Stimulated activated naive CD4-positive, alpha-beta T cell (primary cell): ENCODE measurements at places on chromosomes 6 and 20.
A peak's percentile ranks its signal among the peaks of the same experiment; 100 is the strongest.

GRCh38 chr20:21356386-21356785 is 40.9 kb downstream of the NKX2-4 start:
- no peak for DNase-seq

DNA sequence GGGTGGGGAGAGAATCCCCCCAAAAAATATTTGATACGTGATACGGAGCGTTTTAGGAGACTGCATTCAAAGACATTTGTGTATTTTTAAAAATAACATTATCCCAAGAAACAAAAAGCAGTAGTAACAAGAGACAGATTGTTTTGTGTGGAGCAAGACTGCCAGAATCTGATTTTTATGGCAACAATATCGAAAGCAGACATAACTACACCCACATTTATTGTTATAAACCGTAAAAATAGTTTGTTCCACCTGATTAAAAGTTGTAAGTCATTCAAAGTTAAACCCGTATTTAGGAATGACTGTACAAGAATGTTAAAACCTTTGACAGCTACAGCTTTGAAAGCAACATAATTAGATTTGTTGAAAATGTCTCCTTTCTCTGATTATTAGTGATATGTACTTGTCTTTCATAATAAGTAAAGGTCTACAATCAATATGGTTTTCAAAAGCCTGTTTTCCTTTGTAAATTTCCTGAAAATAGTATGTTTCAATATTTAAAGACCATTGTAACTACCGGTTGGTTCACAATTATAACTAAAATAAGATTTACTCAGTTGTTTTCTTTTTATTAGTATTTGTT is 2.7 kb downstream of the EYA4 start:
- DNase-seq: no peak

DNA sequence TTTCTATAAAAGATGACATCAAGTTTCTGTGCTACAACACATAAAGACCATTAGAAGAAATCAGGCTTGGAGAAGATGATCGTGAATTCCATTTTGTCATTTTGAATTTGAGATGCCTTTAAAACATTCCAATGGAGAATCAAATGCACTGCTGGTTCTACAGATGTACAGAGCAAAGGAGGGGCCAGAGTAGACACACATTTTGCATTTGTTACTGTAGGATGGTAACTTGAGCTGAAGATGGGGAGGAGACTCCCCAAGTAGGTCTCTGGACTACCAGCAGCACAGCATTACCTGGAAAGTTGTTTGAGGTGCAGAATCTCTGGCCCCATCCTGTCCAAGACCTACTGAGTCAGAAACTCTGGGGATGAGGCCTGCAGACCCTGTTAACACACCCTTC is 121.6 kb upstream of the RALGAPA2 start:
- DNase-seq: no peak

DNA sequence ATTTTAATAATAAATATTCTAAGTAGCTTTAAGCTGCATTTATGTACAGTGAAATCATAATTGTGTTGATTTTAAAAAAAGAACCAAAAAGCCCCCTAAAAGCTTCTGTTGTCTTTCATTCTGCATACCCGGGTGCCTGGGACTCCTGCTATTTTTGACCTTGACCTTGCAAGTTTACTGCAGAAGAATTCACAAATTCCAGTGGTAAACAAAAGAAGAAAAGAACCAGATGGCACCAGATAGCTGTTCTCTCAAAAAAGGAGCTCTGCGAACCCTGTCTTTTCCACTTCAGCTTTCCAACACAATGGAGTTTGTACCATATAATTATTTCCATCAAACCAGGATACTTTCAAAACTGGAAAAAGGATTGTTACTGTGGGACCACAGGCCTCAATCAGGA is 363.3 kb downstream of the SMOC2 start:
- DNase-seq: no peak

DNA sequence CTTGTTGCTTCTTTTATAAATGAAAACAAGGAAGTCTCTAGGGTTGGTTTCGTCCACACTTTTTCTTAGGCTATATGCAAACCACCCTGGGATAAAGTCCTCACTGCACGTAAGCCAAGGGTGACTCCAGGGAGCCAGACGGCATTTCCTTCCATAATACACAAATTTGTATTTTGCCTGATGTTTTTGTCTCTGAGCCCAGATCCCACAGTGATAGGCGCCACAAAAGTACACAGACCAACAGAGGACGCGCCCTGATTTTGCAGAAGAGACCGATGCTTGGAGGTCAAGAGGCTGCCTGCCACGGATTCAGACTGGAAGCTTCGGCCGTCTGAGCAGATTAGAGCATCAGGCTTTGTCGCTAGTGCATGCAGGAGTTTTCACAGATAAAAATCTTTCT is 22.8 kb downstream of the FOXQ1 start:
- DNase-seq: no peak

GRCh38 chr6:144215402-144215931 is 65.2 kb downstream of the STX11 start:
- peak; percentile 32 for DNase-seq

- no peak for DNase-seq
Observed at GRCh38 chr6:162468326-162468725, 259.2 kb downstream of the PRKN start.

DNA sequence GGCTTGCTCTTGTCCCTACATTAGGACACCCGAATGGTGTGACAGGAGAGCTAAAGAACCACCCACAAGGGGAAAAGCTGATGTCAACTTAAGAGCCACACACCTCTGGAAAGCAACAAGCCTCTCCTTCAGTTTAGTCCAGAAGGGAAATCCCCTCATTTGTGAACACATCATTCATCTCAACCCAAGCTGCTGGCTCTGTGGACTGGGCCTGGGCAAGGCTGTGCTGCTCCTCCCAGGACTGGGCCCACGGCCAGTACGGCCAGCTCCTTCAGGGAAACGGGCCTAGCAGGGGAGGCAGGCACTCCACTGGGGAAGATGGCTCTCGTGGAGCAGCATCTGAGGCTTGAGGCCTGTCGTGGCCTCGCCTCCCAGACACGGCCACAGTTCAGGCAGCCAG is 12.8 kb upstream of the SLC4A11 start:
- DNase-seq: no peak

DNA sequence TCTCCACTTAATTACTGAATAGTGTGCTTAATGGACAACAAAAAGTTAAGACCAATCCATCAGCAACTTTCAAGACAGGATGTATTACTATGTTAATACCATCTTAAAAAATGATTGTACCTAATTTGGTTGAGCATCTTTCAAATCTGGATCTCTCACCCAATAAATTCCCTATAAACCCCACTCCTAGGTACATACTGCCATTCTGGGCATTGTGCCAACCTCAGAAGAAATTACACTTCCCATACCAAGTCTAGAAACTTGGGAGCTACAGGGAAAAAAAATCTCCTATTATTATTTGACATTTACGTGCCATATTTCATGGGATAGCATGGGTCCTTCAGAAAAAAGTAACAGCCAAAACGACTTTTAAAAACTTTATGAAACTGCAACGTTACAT is 5.1 kb downstream of the SYNCRIP start:
- no peak for DNase-seq

- DNase-seq: no peak
Observed at GRCh38 chr20:32158943-32159660, 48.4 kb downstream of the PLAGL2 start.

DNA sequence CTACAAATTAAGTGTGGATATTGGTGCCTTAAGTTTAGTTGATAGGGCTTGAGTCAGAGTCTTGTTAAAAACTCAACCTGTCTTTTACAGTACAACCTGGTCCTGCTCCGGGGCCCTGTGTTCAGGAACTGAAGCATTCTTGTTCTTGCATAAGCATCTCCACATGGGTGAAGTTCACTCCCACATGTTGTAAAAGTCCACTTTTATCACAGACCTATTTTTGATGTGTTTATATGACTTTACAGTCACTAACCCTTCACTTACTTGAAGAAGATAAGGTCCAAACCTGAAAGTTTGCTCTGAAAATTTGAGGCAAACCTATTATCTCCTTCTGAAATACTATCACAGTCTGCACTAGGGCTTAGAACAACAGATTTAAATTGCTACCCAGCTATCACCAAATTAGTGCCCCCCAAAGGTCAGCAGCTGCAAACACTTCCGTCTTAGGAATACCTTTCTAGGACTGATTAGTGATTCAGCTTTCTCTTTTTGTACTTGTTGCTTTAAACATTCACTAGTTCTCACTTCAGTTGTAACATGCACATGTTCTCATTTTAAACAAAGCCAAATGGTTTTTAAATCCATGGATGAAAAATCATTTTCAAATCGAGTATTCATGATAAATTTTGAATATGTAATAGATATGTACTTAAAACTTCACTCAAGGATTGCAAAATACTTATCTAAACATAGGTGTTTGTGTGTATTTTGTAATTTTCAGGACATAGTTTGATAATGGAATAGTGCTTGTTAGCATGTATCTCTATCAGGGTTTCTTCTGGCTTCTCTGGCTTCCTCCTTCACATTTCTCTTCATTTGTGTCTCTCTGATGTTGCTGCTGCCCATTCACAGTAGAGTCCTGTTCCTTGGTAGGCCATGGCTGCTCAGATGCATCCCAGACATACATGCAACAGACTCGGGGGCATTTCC is 469.8 kb upstream of the SOX4 start:
- no peak for DNase-seq

DNA sequence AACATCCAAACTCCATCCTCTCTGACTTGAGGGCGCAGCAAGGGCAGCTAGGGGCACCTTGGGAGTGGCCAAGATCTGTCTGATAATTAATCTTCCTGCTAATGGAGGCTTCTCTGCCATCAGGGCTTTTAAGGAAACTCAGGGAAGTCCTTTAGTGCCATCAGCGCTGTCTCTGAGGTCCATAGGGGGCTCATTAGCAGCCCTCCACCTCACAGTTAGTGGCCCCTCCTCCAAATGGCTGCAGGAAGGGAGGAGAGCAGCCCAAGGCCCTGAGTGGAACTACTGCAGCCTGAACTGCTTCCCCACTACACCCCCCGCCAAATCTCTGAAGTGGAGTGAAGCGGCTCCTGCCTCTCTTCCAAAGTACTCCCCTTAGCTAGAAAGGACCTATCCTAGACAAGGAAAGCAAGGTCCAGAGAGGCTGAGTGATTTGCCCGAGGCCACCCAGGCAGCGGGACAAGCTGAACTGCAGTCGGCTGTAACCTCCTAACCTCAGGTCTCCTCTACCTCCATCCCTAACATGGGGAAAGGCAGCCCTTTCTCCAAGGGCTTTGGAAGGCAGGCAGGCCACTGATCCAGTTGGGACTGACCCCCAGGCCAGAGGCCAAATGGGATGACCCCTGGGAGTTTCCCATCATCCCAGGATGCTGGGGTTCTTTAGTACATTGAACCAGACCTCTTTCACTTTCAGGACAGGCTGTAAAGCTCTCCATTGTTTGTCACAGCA is 39.5 kb upstream of the ZFAND3 start:
- no peak for DNase-seq

- no peak for DNase-seq
Observed at GRCh38 chr6:155647354-155647753, 191.7 kb upstream of the NOX3 start.

- DNase-seq: peak; percentile 38
Observed at GRCh38 chr6:150599199-150600009, at the start of gene PLEKHG1. Gene PLEKHG1 (plus strand): TSS chr6:150599885. CDS start chr6:150733682, 133,797 bp downstream.

GRCh38 chr6:53028467-53028866 is 33.4 kb upstream of the GSTA4 start:
- no peak for DNase-seq

GRCh38 chr6:46517202-46517601 is 26.0 kb upstream of the RCAN2 start:
- DNase-seq: no peak

DNA sequence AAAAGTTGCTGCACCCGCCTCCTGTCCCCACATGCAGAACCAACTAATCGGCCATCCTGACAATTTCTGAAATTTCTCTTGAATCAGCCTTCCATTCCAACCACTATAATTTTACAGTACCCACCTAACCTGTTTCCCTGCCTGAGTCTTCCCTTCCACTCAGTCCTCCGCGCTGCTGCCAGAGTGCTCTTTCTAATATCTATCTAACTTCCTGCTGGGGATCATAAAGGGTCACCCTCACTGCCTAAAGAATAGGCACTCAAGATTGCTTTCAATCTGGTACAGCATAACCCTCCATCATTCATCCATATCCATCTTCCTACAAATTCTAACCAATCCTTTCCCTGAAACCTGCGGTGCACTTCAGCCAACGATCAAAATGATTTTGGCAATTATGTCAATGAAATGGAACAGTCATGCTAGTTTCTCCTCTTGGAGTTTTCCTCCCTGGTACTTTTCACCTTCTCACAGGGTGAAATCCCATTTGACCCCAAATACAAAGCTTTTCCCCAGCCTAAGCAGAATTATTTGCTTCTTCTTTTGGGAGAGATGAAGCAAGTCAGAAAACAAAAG is 117.5 kb upstream of the BEND6 start:
- no peak for DNase-seq

- no peak for DNase-seq
Observed at GRCh38 chr6:70253923-70254322, 49.0 kb downstream of the COL9A1 start.

DNA sequence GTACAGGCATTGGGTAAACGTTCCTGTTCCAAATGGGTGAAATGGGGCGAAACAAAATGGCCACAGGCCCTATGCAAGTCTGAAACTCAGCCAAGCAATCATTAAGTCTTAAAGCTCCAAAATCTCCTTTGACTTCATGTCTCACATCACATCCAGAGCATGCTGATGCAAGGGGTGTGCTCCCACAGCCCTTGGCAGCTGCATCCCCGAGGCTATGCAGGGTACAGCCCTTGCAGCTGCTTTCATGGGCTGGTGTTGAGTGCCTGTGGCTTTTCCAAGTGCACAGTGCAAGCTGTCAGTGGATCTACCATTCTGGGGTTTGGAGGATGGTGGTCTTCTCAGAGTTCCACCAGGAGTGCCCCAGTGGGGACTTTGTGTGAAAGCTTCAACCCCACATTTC is 270.0 kb upstream of the CDYL start:
- no peak for DNase-seq

DNA sequence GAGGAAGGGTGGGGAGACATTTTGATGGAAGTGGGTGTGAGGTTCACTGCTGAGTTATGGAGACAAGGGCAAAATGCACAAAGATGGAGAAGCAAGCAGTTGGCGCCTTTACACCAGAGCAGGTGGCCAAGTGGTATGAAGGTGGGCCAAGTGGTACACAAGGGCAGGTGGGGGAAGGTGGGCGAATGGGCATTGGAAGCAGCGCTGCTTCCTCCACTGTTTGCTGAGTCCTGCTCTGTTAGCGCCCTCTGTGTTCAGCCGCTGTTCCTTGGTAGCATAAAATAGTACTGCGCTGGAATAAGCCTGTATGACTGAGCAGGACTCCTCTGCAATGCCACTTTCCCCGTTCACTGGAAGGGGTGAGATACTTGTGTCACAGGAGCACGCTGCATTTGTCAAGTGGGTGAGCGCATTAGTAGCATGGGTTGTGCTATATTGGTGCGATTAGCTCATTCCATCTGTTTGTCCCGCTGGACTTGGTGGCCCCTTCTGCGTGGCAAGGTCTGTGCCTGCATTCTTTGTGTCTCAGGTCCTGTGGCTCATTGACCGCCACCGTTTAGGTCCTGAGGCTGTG is 116.4 kb downstream of the TOX2 start:
- DNase-seq: no peak

- no peak for DNase-seq
Observed at GRCh38 chr6:115782612-115783011, 278.1 kb downstream of the FRK start.
